ENCODE measurements at places on chromosomes 3 and 15.

DNA sequence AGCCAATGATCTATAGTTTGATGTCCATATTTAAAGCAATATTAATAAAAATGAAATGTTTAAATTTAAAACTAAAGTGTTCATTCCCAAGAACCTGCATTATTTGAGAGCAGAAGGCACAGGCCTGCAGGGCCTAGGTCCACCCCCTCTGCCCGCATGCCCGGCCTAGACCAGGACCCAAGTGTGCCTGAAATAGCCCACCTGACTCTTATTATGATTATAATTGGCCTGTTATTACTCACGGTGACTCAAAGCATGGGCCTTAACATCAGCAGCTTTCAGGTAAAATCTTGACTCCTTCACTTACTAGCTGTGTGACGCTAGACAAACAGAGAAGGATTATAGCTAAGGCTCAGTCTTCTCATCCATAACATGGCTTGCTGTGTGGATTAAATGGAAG lies 128.8 kb downstream of the PLCL2 start:
- DNase-seq = no peak

- DNase-seq = no peak
Measured at GRCh38 chr3:7640787-7641186, 779.9 kb downstream of the GRM7 start.

DNA sequence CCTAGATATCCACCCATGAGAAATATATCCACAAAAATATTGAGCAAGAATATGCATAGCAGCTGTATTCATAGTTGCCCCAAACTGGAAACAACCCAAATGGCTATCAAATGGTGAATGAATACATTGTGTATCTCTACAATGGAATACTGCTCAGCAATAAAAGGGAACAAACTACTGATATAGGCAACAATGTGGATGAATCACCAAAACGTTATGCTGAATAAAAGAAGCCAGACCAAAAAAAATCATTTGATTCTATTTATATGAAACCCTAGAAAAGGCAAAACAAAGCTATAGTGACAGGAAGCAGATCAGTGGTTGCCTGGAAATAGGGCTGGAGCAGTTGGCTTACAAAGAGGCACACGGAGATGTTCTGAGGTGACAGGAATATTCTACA lies 15.5 kb upstream of the CMTM7 start:
- no peak for DNase-seq

- no peak for DNase-seq
Measured at GRCh38 chr3:23834082-23834870, 28.5 kb downstream of the UBE2E1 start.

DNA sequence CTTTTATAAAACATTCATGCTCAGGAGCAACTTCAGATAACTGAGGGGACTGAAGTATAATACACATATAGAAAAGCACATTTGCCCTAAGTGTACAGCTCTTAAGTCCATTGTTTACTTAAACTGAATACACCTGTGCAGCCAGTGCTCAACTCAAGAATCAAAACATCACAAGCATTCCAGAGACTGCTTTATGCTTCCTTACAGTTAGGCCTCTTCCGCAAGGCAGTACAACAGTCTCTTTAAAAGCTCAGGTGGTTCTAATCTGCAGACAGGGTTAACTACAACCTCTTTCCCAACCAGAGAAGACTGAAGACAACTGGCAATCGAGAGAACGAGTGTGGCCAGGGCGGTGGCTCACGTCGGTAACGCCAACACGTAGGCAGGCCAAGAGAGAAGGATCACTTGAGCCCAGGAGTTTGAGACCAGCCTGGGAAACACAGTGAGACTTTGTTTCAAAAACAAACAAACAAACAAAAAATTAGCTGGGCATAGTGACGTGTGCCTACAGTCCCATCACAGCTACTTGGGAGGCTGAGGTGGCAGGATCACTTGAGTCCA lies 16.9 kb downstream of the MCCC1 start:
- DNase-seq = no peak

Data from HS-27A (cell line).